ENCODE measurements at places on chromosomes 4 and X.

DNA sequence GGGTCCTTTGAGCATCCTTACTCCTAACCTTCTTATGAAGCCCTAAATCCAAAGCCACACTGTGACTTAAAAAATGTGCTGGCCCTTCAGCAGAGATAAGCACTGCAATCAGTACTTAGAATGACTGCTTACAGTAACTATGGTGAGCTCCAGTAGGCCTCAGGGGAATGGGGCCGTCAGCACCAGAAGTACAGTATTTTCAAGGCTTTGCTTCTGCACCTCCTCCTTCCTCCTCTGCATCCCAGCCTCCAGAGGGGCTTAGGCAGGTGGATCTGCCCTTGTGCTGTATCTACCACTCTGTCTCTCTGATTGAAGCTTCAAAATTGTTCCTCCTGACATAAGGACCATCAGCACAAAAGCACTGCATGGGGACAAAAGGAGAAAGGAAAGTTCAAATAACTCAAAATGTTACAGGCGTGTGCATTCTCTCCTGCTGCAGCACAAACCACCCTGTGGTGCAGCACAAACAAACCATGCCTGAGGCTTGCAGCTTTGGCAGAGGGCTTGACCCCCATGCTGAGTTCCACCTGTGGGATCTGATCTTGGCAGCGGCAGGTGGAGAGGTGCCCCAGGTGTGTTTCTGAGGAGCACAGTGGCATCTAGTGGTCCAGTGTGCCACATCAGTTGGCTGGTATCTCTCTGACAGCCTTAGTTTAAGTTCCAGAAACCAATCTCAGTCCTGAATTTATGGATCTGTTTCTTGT is 164.7 kb downstream of the SOWAHB start:
- peak; percentile 30 for DNase-seq

DNA sequence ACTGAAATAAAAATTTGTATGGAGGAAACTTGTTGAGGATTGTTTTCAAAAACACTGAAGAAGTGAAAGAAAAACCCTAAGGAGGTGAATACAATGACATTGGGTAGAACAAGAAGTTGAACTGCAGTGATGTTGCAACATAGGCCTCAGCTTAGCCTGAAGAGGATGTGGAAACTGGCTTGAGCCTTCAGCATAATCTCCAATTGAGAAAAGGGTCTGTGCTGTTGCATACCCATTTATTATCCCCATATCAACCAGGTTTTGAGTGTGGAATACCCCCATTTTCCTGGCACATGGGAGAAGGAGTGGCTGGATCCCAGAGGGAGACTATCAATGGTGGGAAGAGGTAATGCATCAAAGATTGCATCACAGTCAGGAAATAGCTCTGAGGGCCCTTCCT is 695.0 kb upstream of the HS3ST1 start:
- no peak for DNase-seq

- DNase-seq: no peak
Measured at GRCh38 chr4:5478697-5479096, 229.7 kb downstream of the EVC2 start.

DNA sequence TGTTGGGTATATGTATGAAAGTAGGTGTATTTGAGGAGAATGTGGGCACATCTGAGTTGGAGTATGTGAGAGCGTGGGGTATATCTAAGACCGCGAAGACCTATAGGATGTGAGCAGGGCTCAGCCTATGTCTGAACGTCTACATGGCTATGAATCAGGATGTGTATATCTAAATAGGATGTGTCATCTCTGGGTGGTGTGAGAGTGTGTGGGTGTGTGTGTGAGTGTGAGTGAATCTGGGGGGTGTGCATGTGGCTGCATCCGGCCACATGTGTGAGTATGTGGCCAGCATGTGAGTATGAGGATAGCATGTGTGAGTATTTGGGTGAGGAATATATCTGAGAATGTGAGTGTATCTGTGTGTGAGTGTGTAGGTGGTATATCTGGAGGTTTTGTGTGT is 7.7 kb downstream of the GPR173 start:
- DNase-seq: no peak

GRCh38 chrX:154409222-154409871 is at the start of gene DNASE1L1:
Gene DNASE1L1, minus strand, starts transcription at chrX:154409254. Its CDS starts 3,686 bp downstream, at chrX:154405568.
- peak; percentile 82 for DNase-seq

DNA sequence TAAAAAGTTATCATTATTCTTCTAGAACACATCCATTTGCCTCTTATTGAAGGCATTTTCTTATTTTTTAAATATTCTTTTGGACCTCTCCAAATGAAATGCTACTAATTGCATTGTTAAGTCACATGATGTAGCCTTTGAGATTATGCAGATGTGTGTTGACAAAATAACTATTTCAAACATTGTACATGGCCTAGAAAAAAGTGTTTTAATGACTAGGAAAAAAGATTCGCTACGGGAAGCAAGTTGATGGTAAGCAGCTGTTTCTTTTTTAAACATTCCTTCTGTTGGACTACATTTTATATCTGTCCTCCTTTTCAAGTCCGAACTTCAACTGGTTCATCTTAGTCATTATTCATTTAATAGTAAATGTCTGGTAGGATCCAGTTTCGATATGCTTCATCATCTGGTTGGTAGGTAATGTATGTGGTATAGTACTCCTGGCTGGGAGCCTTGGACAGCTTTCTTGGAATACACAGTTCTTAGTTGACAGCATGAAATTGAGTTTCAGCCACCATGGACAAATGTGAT is 34.3 kb upstream of the GUCY1A1 start:
- no peak for DNase-seq

DNA sequence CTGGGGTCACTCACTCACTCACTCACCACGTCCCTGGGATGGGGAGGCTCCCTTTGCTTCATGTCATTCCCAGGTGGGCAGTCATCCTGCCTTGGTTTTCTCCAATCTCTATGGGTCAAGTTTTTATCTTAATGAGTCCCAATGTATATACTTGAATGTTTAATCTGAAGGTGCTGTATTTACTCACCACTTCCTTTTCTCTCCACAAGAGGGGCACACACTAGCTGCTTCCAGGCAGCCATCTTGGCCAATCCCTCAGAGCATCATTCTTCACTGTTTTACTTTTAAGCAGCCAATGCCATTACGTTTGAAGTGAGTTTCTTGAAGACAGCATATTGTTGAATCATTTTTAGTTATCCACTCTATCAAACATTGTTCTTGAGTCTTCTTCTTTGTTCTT is 153.4 kb upstream of the ARSJ start:
- peak; percentile 45 for DNase-seq

GRCh38 chrX:153379508-153379907 is 21.6 kb downstream of the PNMA6E start:
- no peak for DNase-seq

DNA sequence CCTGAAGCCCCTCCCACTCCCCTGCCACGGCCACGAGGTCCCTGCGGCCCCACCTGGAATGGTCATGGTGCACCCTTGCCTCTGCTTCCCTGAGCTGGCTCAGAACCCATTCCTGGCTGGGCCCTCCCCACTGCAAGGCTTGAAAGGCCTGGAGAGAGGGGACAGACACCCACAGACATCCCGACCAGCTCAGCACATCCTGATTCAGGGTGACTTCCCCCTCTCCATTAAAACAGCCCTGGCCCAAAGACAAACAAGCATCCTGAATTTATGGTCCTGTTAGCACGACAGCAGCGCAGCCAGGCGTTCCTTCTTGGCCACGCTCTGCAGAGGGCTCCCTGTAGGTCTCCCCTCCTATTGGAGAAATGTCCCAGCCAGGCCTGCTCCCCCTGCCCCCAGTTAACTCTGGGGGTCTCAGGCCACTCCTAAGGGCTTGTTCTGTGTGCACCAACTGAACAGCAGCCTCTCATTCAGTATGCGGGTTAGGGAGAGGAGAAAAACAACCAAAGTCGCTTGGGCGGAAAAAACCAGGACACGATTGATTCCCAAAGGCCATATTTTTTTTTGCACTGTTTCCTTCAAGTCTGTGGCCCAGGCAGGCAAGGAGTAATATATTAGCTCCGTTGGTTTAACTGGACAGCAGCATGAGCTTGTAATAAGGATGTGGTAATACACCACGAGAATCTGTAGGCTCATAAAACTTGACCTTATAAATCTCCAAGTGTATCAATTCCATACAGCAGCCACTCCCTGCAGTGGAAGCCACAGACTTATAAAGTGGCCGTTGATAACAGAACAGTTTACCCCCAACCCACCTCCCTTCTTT is 106.7 kb upstream of the MSX1 start:
- no peak for DNase-seq

- DNase-seq: no peak
Measured at GRCh38 chr4:184294606-184295133, 77.0 kb upstream of the ENPP6 start.

GRCh38 chr4:1014291-1015167 is 3.1 kb downstream of the FGFRL1 start:
- DNase-seq: peak; percentile 78

DNA sequence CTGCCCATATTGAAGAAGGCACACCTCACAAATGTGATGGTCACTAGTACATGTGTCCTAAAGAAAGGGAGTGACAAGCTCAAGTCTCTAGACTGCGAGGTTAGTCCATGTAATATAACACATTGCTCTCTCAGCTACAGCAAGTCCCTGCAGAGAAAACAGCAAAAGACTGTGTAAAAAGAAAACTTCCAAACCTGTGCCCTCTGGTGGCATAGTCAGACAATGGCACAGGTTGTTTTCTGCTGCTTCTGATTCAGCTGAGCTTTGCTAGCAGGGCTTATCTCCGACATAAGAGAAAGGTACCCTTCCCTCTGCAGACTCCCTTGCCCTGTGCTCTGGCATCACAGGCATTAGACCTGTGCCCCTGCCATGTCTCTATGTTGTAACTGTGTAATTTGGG is 1.4 kb upstream of the SERPINA7 start:
- peak; percentile 15 for DNase-seq

- no peak for DNase-seq
Measured at GRCh38 chr4:42293967-42294813, 103.1 kb upstream of the SHISA3 start.

- DNase-seq: no peak
Measured at GRCh38 chrX:110836001-110836400, 40.4 kb upstream of the CHRDL1 start.

GRCh38 chr4:44583393-44583792 is 68.0 kb downstream of the YIPF7 start:
- peak; percentile 55 for DNase-seq

GRCh38 chrX:38117485-38117884 is 103.2 kb downstream of the SRPX start:
- DNase-seq: no peak

DNA sequence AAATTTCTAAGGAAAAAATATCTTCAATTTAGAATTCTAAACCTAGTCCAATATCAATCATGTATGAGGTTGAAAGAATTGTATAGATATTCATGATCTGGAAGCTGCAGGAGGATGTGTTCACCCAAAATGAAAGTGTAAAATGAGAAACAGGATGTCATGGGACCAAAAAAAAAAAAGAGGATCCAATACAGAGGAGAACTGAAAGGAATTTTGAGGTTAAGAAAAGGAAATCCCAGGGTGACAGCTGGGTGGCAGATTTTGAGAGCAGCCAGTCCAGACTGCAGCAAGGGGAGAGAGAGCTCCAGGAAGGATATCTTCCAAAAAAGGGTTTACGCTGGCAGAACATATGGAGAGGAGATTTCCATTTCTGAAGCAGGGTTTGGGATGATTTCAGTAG is 38.9 kb downstream of the TLR10 start:
- peak; percentile 31 for DNase-seq

GRCh38 chr4:125316401-125316790 is 1.6 kb downstream of the FAT4 start:
- DNase-seq: no peak

DNA sequence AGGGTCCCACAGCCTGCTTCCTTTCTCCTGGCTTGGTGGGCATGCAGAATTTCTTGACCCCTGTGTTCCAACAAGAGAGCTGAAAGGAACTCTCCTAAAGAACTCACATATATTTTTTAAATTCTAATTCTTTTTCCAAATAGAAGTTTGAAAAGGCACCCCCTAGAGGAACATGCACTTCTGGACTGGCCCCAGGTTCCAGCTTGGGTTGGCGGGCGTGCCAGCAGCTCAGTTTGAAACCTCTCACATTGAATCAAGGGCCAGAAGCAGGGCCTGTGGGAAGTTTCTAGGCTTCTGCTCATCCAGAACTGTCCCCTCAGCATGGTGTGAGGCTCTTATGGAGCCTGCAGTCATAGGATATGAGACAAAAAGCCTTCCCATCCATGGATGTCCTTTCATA is 132.6 kb downstream of the ATG4A start:
- no peak for DNase-seq

GRCh38 chr4:154868414-154869194 is 87.5 kb downstream of the RBM46 start:
- no peak for DNase-seq

GRCh38 chr4:2887343-2887742 is 43.7 kb downstream of the ADD1 start:
- DNase-seq: no peak

GRCh38 chr4:186845137-186845842 is 121.6 kb upstream of the FAT1 start:
- DNase-seq: peak; percentile 12

DNA sequence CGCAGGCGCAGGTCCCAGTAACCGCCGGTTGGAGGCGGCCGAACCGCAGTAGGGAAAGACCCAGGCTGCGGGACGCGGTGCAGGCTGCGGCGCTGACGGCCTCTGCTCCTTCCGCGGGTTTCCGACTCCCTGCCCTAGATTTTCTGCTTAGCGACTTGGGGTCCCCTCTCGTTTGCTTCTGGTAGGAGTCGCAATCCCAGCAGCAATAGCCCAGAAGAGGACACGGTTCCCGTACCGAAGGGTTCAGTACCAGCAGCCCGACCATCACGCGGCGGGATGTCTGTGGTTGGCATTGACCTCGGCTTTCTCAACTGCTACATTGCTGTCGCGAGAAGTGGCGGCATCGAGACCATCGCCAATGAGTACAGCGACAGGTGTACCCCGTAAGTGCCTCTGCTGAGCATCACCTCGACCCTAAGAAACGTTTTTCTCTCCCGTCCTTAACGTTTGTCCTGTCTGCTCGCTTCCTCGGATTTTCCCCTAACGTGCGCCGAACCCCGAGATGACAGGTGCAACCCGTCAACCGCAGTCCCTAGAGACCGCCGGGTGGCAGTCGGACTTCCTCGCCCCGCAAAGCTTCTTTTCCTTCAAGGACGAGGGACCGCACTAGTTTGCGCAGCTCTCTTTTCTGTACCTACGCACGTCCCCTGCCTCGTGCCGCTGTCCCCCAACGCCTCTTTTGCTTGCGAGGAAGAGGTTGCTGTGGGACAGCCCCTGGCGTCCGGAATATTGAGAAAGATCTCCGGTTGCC is at the start of gene HSPA4L:
TSS of gene HSPA4L (plus strand) at position 48 of the 751 bp plus-strand sequence. CDS start at position 277, 229 bp downstream.
- DNase-seq: peak; percentile 58
